ENCODE measurements at places on chromosomes 5 and 9.

DNA sequence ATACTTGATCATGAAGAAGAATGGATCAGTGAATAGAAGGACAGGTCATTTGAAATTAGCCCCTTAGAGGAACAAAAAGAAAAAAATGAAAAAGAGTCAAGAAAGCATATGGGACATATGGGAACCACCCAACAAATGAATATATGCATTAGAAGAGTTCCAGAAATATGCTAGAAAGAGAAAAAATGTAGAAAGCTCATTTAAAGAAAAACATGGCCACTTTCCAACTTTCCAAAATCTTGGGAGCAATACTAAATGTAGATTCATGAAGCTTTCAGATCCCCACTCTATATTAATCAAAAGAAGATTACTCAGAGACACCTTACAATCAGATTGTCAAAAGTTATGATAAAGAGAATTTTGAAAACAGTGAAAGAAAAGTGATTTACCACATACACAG, 334.8 kb upstream of the NMUR2 start:
- DNase-seq: no peak

- no peak for DNase-seq
Observed at GRCh38 chr5:168064933-168065622, 226.4 kb upstream of the WWC1 start.

GRCh38 chr9:94990897-94991561, 264.5 kb downstream of the AOPEP start:
- no peak for DNase-seq

DNA sequence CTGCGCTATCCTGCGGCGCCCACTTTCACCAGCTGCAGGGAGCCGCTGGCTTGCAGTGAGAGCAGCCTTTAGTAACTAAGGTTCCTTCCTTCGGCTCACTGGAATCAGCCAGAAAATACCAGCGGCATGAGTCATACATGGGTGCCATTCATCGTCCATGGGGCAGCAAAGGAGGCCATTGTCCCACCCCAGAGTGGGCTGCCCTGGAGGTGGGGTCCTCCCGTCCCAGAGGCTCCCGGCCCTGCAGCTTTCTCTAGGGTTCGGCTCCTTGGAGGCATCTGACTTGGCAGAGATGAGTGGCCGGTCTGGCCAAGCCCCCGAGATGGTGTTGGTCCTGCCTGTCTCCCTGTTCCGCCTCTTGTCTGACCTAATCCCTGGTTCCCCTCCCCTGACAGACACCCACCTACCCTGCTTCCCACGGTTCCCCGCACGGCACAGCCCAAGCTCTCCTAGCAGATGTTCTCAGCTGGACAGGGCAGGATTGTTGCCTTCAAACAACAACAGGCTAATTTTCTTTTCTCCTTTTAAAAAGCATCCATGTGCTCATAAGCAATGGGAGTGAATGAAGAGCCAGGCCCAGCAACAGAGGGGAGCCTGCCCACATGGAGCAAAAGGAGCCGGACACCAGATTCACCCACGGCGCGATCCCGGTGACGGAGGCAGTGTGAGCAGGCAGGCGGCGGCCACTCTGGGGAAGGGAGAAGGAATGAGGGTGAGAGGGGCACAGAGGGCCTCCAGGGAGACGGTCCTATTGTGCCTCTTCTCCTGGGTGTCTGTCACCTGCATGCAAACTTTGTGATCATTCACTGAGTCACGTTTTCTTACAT, 97.0 kb upstream of the COL5A1 start:
- DNase-seq: no peak

- DNase-seq: no peak
Observed at GRCh38 chr9:107176436-107177151, 106.5 kb upstream of the RAD23B start.

DNA sequence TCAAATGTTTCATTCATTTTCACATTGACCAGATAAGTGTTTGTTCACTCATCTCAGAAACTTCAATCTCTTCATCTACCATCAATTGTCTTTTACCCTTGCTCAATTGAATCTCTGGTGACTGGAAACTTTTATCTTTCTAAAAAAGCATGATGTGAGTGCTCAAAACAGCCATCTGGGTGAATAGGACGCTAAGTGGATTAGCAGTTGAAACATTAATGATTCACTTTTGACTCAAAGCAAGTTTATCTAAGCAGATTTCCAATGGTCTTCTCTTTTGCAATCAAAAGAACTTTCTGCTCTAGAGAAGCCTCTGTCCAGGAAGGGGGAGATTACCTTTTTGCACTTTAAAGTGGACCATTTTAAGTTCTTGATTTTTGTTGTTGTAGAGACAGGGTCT, 22.2 kb downstream of the KLF4 start:
- DNase-seq: no peak

DNA sequence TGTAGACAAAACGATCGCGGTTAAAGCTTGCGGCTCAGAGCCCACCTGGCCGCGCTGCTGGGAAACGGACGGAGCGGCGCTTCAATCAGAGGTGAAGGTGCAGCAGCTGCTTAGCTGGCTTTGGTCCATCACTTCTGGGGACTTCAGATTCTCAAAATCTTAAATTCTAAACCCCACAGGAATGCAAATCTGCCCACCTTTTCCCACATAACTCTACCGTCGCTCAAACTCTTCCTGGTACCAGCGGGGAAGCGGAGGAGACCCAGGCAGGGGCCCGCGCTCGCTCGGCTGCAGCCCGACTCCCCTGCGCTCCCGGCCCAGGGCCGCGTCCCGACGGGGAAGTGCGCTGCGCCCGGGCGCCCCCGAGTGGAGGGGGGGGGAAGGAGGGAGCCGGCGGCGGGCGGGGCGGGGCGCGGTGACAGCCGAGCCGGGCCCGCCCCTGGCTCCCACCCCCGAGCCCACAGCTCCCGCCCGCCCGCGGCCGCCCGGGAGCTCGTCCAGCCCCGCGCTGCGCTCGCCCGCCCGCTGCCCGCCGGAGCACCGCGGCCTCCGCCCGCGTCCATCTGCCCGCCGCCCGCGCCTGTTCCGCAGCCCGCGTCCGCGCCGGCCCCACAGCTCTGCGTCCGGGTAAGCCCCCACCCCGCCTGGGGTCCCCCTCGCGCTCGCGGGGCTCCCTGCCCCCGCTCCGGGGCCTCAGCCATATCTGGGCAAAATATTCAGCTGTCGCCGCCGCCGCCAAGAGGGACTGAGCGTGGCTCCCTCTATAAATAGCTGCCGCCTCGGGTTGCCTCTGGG, at the start of gene TMOD1:
TMOD1 (plus strand) TSS at position 490 of the 795 bp plus-strand sequence. CDS start 22,523 bp downstream, outside the sequence.
- peak; percentile 27 for DNase-seq

DNA sequence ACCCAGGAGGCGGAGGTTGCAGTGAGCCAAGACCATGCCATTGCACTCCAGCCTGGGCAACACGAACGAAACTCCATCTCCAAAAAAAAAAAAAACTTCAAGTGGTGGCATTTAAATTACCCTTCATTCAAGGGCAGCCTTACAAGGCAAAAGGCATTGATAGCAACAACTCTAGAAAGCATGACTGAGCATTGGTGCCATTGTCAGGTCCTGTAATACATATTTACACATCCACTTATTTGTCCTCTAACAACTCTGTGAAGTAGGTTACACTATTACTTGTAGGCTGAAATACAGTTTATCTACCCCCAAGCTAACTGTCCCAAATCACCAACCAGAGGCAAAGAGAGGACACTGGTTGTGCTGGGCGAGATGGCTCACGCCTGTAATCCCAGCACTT, 52.7 kb upstream of the LARP1 start:
- no peak for DNase-seq

GRCh38 chr9:31520301-31521085, 864.0 kb upstream of the ACO1 start:
- no peak for DNase-seq

DNA sequence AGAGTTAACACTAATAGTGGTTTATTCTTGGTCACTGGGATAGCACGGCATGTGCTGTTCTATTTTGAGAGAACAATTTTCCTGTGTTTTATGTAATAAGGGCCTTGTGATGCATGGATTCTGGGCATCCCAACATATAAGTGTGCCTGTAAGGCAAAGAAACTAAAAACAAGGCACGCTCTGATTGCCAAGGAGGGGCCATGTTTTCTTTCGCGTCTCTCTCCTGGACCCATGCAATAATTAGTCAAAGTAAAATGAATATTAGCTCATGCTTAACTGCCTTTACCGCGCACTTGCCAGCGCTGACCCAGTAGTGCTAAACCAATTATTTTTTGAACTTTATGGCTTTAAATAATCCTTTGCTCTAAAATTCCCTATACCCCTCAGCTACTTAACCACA, 140.9 kb downstream of the PSAT1 start:
- DNase-seq: no peak

GRCh38 chr9:133278161-133279114, 3.4 kb upstream of the ABO start:
- no peak for DNase-seq

GRCh38 chr9:82299870-82300269, 311.3 kb downstream of the SPATA31D1 start:
- no peak for DNase-seq

GRCh38 chr5:86862093-86862492, 244.4 kb downstream of the COX7C start:
- no peak for DNase-seq

GRCh38 chr5:165712011-165712410, 2206.6 kb downstream of the MAT2B start:
- DNase-seq: no peak

- DNase-seq: peak; percentile 66
Observed at GRCh38 chr9:32968101-32969011, 33.1 kb downstream of the APTX start.
